A549 treated with ZK216348 at 1 μM for 4 hours (cell line): ENCODE measurements at places on chromosomes 2 and 18. TPM values are rescaled to one million over a fixed set of nuclear protein-coding genes. Genes with fewer than 3 reads are reported as not detected.

GALR1 gene
- total RNA-seq = not detected in 5 replicates

SRD5A2 gene
- total RNA-seq = 0.04 to 0.06 TPM (median 0.06 TPM) in 3 of 5 replicates, not detected in the others

OSBPL6 gene
- total RNA-seq = 6.5 to 7.7 TPM (median 7.1 TPM) in 5 replicates

C2orf76 gene
- total RNA-seq = 10.8 to 19.8 TPM (median 11.9 TPM) in 5 replicates

TLX2 gene
- total RNA-seq = 0.15 to 0.74 TPM (median 0.21 TPM) in 5 replicates

SERPINB12 gene
- total RNA-seq = not detected in 5 replicates

SPDYA gene
- total RNA-seq = 0.14 to 0.33 TPM (median 0.27 TPM) in 4 of 5 replicates, not detected in the other

MRO gene
- 0.13 to 0.26 TPM (median 0.23 TPM) in 5 replicates for total RNA-seq

C2orf80 gene
- not detected in 5 replicates for total RNA-seq

SIX3 gene
- total RNA-seq = 0.81 to 1.6 TPM (median 1.4 TPM) in 5 replicates

FAP gene
- not detected in 5 replicates for total RNA-seq

ABCA12 gene
- 0.14 to 0.26 TPM (median 0.24 TPM) in 5 replicates for total RNA-seq

COLEC12 gene
- total RNA-seq = 0.02 to 0.05 TPM in 2 of 5 replicates, not detected in the others

ALPG gene
- 0.20 to 0.38 TPM (median 0.22 TPM) in 4 of 5 replicates, not detected in the other for total RNA-seq

ARHGAP28 gene
- total RNA-seq = 0.08 to 0.43 TPM (median 0.11 TPM) in 3 of 5 replicates, not detected in the others

CBLN2 gene
- total RNA-seq = 0.19 to 0.40 TPM (median 0.37 TPM) in 3 of 5 replicates, not detected in the others

LGALSL gene
- 10.1 to 14.6 TPM (median 11.7 TPM) in 5 replicates for total RNA-seq

SCTR gene
- not detected in 5 replicates for total RNA-seq

RRM2 gene
- total RNA-seq = 178 to 242 TPM (median 221 TPM) in 5 replicates

KIAA2012 gene
- total RNA-seq = not detected in 5 replicates

XIRP2 gene
- not detected in 5 replicates for total RNA-seq

ITPRIPL1 gene
- not detected in 5 replicates for total RNA-seq

UGT1A4 gene
- total RNA-seq = not detected in 5 replicates
